ENCODE measurements at places on chromosomes 1 and 21.

DNA sequence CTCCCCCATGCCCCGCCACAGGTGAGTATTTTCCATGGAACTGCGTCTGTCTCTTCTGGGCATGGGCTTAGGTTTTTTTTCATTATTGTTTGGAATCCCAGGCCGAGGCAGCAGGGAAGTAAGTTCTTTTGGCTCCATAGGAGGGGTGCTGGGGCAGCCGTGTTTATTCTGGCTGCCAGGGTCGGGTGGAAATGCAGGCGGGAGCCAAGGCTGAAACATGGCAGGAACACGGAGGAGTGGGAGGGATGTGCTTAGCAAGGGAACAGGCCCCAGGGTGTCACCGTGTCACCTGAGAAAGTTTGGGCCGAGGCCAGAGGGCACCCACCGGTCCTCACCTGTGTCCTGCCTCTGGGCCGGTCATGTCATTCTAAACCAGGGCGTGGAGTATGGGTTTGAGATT is 4.5 kb upstream of the DHRS3 start:
- no peak for DNase-seq

GRCh38 chr1:96772349-96772748 is 50.8 kb downstream of the PTBP2 start:
- DNase-seq: no peak

GRCh38 chr21:46448108-46448507 is 10.6 kb upstream of the DIP2A start:
- no peak for DNase-seq

DNA sequence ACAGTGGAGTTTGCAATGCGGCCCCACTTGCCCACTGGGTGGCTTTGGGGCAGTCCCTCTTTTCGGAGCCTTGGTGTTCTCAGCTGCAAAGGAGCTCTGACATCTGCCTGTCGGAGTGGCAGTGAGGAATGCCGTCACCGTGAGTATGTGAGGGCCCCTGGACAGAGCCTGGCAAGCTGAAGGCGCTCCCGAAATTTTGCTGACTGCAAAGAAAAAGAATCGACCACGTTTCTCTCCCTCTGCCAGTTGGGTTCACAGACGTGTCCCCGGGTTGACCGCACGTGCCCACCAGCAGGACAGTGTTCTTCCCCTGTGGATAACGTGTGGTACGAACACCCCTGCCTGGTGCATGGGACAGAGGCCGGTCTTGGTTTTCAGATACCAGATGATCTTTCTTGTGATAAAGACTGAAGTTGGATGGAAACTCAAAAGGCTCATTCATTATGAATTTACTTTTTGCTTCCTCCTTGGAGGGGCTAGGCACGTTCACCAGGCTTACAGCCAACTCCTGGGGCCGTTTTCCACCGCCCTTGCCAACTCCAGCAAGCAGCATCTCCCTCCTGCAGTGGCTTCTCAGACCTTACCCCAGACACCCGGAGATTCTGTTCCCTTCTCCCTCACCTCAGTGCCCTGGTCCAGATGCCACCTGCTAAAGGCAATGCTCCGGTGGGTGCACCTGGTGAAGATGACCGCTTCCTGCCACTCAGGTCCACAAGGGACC is 29.7 kb downstream of the ECE1 start:
- DNase-seq: no peak

DNA sequence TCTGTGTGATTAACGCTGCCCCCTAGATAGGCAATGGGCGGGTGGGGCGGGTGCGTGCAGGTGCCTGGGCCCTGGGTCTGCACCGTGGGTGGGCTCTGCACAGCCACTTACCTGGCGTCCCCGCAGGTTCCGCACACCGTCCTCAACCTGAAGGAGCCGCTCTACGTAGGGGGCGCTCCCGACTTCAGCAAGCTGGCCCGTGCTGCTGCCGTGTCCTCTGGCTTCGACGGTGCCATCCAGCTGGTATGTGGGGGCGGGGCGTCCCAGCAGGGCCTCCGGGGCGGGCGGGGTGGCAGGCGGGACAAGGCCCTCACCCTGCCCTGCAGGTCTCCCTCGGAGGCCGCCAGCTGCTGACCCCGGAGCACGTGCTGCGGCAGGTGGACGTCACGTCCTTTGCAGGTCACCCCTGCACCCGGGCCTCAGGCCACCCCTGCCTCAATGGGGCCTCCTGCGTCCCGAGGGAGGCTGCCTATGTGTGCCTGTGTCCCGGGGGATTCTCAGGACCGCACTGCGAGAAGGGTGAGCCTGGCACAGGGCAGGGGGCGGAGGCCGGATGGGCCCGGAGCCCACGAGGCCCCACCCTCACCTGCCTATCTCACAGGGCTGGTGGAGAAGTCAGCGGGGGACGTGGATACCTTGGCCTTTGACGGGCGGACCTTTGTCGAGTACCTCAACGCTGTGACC is 22.8 kb downstream of the RNF223 start:
- DNase-seq: no peak

- no peak for DNase-seq
Observed at GRCh38 chr1:3471356-3472087, 17.1 kb downstream of the ARHGEF16 start.

GRCh38 chr1:244836135-244836521 is 670 bp downstream of the COX20 start:
- peak; percentile 22 for DNase-seq

DNA sequence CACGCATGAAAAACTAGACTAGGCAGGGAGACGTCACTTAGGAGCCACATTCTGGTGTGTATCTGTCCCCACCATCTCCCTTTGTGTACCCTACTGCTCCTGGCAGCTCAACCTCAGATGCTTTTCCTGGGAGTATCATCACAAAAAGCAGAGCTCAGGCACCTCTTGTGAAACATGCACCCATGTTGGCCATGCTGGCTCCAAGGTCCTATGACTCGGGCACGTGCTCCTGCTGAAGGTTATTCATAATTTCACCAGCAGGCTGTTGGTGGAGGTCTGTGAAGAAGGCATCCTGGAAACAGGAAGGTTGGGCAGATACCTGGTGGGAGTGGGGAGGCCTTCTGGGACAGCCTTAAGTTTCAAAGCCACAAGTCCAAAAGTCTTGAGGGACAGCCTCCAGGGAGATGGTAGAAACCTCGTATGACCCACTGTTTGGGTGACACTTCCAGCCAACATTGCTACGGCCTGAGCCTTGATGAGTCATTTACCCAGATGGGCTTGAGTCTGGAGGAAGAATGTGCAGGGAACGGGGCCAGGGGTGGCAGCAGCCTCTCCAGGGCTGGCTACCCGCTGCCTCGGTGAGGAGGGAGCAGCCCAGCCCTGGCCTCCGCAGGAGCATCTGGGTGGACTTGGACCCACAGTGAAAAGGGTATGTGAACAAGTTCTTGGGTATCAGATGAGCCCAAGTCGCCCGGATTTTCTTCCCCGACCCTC is 75.8 kb downstream of the PGBD5 start:
- DNase-seq: no peak

GRCh38 chr1:52444463-52444862 is 40.1 kb downstream of the PRPF38A start:
- DNase-seq: no peak

DNA sequence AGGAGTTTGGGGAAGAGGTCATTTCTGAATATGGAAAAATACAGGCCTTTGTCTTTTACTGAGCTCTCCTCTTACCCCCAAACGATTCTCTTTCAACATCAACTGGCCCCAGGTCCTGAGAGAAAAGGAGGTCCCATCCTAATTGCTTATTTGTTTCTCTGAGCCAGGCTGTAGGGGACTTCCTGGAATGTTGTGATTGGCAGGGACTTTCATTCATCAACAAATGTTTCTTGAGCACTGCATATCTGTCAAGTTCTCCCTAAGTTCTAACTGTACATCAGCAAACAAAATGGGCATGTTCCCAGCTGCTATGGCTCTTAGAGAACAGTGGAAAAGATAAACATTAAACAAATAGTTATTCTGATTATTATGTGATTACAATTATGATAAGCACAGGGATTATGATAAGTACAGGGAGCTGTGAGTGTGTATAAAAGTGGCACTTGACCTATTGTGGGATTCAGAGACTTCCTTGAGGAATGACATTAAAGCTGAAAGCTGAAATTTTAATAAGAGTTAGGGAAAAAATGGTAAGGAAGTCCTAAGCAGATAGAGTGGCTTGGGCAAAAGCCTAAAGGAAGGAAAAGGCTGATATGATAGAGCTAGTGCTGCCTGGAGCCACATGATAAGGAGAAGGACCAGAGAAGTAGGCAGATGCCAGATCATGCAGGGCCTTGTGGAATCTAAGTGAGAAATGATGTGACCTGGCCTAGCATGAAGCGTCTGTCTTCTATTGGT is 11.6 kb downstream of the GPX7 start:
- no peak for DNase-seq

DNA sequence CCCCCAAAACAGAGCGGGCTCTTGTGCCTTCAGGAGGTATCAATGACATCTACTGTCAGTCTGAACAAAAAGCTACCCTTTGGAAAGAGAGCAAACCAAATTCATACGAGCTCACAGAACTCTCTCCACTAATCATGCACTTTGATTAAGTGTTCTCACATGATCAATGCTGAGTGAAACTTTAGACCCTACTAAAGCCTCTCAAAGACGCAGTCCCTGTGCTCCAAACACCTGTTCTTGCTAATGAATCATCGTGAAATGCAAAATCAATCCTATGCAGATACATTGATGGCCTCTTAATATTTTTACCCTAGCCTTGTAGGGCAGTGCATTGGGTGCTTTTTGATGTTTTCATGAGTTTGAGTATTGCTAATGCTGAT is 113.4 kb downstream of the ZBTB18 start:
- no peak for DNase-seq

GRCh38 chr21:45104560-45104959 is 30.2 kb downstream of the ADARB1 start:
- peak; percentile 31 for DNase-seq
